ENCODE measurements at places on chromosomes 12 and 14.

DNA sequence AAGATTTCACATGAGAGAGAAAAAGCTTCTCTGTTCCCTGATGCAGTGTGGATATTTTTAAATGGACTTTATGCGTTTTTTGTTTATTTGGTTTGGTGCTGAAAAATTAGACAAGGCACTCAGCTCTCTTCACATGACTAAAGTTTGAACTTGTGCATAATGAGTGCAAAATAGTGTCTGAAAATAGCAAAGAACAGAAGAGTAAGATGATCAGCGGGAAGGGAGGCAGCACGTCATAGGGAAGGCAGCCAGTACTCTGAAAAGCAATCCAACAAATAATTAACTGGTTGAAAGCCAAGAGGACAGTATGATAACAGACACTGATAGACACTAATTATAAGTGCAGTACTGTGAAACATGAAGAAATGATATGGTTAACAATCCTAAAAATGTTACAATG is 46.6 kb upstream of the CDKN3 start:
- no peaks in the 10 kb centered on the region for H3K4me1 ChIP-seq
- no peak for DNase-seq
- no peaks in the 10 kb centered on the region for H3K36me3 ChIP-seq
- no peak overlapping the region for H3K4me3 ChIP-seq

GRCh38 chr14:42545636-42546035 is 939.0 kb downstream of the LRFN5 start:
- DNase-seq = no peak
- H3K36me3 ChIP-seq = no peaks in the 10 kb centered on the region
- H3K27ac ChIP-seq = no peak overlapping the region

- no peak for DNase-seq
- no peak overlapping the region for H3K27ac ChIP-seq
- H3K27me3 ChIP-seq = no peaks in the 10 kb centered on the region
- H3K36me3 ChIP-seq = no peaks in the 10 kb centered on the region
These were observed 79.9 kb downstream of the LLPH start for GRCh38 chr12:66050610-66051009.

DNA sequence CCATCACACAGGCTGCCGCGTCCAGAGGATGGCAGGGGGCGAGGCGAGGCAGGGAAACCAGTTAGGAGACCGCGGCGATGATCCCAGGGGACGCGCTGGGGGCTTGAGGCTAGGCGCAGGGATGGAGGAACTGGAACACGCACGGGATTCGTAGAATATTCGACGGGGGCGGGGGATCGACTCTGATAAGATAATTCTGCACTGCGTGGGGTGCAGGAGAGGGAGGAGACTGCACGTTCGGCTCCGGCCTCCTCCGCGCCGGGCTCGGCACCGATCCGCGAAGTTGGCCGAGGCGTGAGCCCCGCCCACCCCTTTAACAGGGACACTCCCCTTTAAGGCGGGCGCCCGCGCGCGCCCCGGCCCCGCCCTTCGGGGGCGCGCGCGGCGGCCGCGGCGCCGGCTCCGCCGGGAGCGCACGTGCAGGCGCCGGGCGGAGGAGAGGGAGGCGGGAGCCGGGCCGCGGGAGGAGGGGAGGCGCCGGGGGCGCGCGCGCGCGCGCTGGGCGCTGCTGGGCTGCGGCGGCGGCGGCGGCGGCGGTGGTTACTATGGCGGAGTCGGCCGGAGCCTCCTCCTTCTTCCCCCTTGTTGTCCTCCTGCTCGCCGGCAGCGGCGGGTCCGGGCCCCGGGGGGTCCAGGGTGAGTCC is at the start of gene ACVR1B:
Gene ACVR1B (plus strand): TSS at position 501 of the 644 bp plus-strand sequence. CDS start 45 bp downstream, at position 546.
- no peaks in the 10 kb centered on the region for H3K36me3 ChIP-seq
- H3K27me3 ChIP-seq = peaks cover 7% of the 10 kb centered on the region
- DNase-seq = peak; percentile 89
- H3K27ac ChIP-seq = peak within 1 kb of the TSS; percentile 27
- peak within 1 kb of the TSS; percentile 76 for H3K4me3 ChIP-seq
- peaks cover 19% of the 10 kb centered on the region for H3K4me1 ChIP-seq

GRCh38 chr12:103518899-103519298 is 23.1 kb upstream of the C12orf42 start:
- no peak for DNase-seq
- no peak overlapping the region for H3K27ac ChIP-seq
- no peaks in the 10 kb centered on the region for H3K27me3 ChIP-seq
- H3K4me3 ChIP-seq = no peak overlapping the region
- no peaks in the 10 kb centered on the region for H3K4me1 ChIP-seq

DNA sequence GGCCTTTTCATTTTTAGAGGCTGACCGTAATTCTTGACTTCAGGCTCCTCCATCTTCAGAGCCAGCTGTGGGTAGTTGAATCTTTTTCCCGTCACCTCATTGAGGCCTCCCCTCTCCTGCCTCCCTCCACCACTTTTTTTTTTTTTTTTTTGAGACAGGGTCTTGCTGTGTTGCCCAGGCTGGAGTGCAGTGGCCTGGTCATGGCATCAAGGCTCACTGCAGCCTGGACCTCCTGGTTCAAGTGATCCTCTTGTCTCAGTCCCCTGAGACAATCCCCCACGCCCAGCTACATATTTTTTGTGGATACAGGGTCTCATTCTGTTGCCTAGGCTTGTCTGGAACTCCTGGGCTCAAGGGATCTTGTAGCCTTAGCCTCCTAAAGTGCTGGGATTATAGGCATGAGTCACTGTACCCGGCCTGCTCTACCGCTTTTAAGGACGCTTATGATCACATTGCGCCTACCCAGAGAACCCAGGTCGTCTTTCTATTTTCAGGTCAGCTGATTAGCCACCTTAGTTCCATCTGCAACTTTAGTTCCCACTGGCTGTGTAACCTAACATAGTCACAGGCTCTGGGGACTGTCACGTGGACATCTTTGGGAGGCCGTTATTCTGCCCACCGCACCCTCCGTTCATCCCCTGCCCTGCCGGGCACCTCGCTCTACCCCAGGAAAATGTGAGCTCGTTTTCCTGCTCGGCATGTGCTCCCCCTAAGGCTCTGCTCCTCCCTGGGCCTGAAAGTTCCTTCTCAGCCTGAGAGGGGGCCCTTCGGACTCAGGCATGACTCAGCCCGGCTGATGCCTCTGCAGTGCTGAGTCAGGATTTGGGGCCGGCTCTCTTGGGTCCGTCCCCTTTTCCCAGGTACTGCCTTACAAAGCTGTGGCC is 13.4 kb downstream of the TNFAIP2 start:
- H3K36me3 ChIP-seq = no peaks in the 10 kb centered on the region
- no peak overlapping the region for H3K27ac ChIP-seq
- H3K4me3 ChIP-seq = no peak overlapping the region
- DNase-seq = no peak
- no peaks in the 10 kb centered on the region for H3K27me3 ChIP-seq

DNA sequence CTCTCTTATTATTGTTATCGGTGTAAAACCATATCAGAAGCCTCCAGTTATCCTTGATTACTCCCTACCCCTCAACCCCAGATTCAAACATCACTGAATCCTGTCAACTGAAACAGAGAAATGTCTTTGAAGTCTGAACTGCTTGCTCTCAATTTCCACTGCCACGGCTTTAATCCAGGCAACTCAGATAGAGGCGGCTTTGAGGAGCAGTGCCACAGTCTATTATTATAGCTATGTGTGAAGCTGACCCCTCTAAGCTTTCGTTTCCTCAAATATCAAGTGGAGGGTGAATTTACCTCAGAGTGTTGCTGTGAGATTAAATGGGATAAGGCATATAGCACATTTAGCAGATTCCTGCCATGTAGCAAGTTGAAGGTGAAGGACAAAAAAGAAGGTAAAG is 49.0 kb upstream of the PDE3A start:
- H3K36me3 ChIP-seq = no peaks in the 10 kb centered on the region
- no peak overlapping the region for H3K27ac ChIP-seq
- no peak for DNase-seq
- no peaks in the 10 kb centered on the region for H3K27me3 ChIP-seq
- H3K4me1 ChIP-seq = no peaks in the 10 kb centered on the region
- no peak overlapping the region for H3K4me3 ChIP-seq

DNA sequence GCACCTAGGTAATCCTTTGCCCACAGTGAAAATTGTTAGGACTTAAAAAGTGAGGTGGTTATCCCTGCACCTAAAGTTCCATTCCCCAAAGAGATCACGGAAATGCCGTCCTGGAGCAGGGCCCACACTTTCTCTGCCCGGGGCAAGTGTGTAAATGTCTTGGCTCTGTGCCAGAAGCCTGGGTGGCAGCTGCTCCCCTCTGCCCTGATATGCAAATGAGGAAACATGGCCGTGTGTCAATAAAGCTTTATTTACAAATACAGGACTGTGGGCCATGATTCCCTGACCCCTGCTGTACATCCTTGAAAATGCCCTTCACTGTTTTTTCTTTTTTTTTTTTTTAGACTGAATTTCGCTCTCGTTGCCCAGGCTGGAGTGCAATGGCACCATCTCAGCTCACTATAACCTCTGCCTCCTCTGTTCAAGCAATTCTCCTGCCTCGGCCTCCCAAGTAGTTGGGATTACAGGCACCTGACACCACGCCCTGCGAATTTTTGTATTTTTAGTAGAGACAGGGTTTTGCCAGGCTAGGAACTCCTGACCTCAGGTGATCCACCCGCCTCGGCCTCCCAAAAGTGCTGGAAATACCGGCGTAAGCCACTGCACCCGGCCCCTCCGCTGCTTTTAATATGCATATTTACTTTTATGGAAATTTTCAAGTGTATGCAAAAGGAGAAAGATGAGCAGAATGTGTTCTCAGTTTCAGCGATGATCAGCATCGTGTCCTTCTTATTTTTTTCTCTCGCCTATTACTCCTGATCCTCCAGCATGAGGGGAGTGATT is 75.5 kb downstream of the GALNT9 start:
- no peak overlapping the region for H3K27ac ChIP-seq
- no peak for DNase-seq
- H3K36me3 ChIP-seq = no peaks in the 10 kb centered on the region
- no peaks in the 10 kb centered on the region for H3K4me1 ChIP-seq
- H3K27me3 ChIP-seq = peaks cover 14% of the 10 kb centered on the region

GRCh38 chr12:71848212-71848611 is 8.7 kb downstream of the TBC1D15 start:
- H3K4me1 ChIP-seq = peaks cover 11% of the 10 kb centered on the region
- DNase-seq = no peak
- H3K4me3 ChIP-seq = no peak overlapping the region
- no peaks in the 10 kb centered on the region for H3K27me3 ChIP-seq

GRCh38 chr12:110246636-110247339 is 34.3 kb upstream of the ATP2A2 start:
- no peak overlapping the region for H3K27ac ChIP-seq
- no peaks in the 10 kb centered on the region for H3K36me3 ChIP-seq
- no peaks in the 10 kb centered on the region for H3K27me3 ChIP-seq
- DNase-seq = no peak
- no peaks in the 10 kb centered on the region for H3K4me1 ChIP-seq
- no peak overlapping the region for H3K4me3 ChIP-seq

DNA sequence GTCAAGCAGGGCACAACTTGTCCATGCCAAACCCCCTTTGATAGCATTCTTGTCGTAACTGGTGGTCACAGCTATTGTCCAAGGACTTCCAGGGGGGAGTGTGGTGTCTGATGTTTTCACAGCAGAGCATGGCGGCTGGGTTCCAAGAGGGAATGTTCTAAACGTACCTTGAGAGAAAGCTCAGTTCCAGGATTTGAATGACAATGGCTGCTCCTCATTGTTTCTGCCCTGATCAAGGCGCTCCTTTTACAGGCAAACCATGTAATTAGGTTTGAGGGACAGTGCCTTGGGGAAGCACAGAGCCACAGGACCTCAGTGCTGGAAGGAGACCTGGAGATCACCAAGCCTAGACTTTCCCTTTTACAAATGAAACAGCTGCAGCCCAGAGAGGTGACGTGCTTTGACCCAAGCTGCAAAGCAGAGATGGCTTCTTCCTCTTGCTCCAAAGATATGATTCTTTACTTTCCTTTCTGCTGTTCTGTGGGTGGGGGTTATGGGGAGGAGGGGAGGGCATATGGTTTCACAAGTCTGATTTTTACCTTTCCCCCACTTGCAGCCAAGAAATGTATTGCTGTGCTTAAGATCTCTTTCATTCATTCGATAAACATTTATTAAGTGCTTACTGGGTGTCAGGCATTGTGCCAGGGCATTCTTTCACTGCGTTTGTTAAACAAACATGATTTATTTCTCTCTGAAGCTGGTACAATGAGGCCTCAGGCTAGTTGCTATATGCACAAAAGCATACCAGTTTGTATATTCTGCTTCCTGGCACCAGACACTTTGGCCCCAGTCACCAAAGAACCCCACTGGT is 172.8 kb downstream of the KTN1 start:
- no peaks in the 10 kb centered on the region for H3K36me3 ChIP-seq
- no peak overlapping the region for H3K27ac ChIP-seq
- DNase-seq = no peak

GRCh38 chr12:42730291-42730690 is 140.7 kb upstream of the PRICKLE1 start:
- H3K27me3 ChIP-seq = no peaks in the 10 kb centered on the region
- H3K4me1 ChIP-seq = no peaks in the 10 kb centered on the region
- H3K4me3 ChIP-seq = no peak overlapping the region
- no peak overlapping the region for H3K27ac ChIP-seq
- DNase-seq = no peak

- H3K4me3 ChIP-seq = no peak overlapping the region
- no peak for DNase-seq
- no peaks in the 10 kb centered on the region for H3K27me3 ChIP-seq
- H3K27ac ChIP-seq = no peak overlapping the region
- H3K36me3 ChIP-seq = peaks cover 100% of the 10 kb centered on the region
These were observed 40.2 kb downstream of the DEGS2 start for GRCh38 chr14:100119251-100119650.

GRCh38 chr14:64715628-64716412 is 11.6 kb downstream of the PLEKHG3 start:
- peaks cover 72% of the 10 kb centered on the region for H3K4me1 ChIP-seq
- DNase-seq = no peak
- H3K27me3 ChIP-seq = no peaks in the 10 kb centered on the region
- no peak overlapping the region for H3K27ac ChIP-seq
- H3K4me3 ChIP-seq = no peak overlapping the region

DNA sequence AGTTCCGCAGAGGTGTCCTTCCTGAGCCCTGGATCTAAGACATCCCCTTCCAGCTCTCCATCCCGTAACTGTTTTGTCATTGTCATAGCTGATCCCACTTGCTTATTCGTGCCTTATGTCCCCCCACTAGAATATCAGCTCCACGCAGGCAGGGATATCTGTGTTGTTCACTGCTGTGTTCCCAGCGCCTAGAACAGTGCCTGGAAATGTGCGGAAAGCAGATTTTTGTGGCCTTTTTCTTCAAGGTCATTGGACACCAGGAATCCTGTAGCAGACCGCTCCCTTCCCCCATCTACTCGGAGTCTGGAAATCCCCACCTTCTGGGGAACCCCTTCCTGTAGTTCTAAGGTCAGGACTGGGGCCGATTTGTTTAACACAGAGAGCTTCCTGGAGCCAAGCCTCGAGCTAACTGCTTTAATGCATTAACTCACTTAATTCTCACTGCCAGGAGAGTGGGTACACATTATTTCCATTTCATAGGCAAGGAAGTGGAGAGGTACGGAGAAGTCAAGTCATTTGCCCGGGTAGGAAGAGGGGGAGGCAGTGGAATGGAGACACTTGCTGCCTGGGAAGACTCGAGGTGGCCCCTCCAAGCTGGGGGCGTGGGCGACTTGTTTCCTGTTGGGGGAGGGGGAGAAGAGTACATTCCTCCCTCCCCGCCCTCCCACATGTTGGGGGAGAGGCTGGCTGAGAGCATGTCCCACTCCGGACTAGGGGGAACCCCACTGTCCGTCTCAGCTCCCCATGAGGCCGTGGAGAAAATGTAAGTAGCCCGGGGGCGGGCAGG is 1.2 kb upstream of the SH2B3 start:
- no peaks in the 10 kb centered on the region for H3K27me3 ChIP-seq
- peaks cover 60% of the 10 kb centered on the region for H3K4me1 ChIP-seq
- no peak for DNase-seq
- H3K4me3 ChIP-seq = peak overlapping the region; percentile 65

GRCh38 chr14:101514136-101514535 is 47.2 kb upstream of the DIO3 start:
- no peak overlapping the region for H3K27ac ChIP-seq
- H3K4me3 ChIP-seq = no peak overlapping the region
- H3K27me3 ChIP-seq = peaks cover 14% of the 10 kb centered on the region
- no peaks in the 10 kb centered on the region for H3K4me1 ChIP-seq

All from T-cell (primary cell).